ENCODE measurements at places on chromosomes 3 and 15. TPM values are rescaled to one million over a fixed set of nuclear protein-coding genes. Genes with fewer than 3 reads are reported as not detected.

- no peak for DNase-seq
These were observed 278.7 kb upstream of the SATB1 start for GRCh38 chr3:18703798-18704197.

DNA sequence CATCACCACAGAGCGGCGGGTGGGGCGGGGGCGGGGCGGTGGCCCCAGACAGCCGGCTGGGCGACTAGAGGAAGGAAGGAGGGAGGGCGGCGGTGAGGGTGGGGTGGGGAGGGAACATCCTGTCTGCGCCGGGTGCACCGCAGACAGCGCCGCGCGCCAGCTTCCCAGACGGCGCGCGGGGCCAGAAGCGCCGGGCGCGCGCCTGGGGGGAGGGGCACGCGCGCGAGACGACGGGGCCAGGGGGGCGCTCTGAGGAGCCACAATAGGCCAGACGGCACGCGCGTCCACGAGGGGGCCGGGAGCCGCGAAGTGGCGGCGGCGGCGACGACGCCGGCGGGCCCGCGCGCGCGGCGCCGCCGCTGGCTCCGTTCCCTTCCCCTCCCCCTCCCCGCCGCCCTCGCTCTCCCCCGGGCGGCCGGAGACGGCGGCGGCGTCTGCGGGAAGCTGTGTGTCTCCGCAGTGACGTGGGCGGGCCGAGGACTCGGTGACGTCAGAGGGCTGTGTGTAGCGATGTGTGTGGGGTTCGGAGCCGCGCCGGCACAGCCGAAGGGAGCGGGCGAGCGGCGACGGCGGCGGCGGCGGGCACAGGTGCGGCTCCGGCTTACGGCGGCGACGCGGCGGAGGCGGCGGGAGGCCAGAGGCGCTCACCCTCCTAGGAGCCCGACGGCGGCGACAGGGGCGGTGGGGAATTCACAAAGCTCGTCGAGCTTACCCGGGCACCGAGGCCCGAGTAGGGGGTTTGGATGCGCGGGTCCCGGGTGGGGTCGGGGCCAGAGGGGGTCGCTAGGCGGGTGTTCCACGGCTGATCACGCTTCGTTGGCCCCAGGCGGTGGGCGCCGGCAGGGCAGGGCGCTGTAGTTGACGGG lies at the start of gene SKIL:
Gene SKIL, plus strand, starts transcription at position 540 of the 866 bp plus-strand sequence. CDS start 2,617 bp downstream, outside the sequence.
- peak; percentile 95 for DNase-seq

DNA sequence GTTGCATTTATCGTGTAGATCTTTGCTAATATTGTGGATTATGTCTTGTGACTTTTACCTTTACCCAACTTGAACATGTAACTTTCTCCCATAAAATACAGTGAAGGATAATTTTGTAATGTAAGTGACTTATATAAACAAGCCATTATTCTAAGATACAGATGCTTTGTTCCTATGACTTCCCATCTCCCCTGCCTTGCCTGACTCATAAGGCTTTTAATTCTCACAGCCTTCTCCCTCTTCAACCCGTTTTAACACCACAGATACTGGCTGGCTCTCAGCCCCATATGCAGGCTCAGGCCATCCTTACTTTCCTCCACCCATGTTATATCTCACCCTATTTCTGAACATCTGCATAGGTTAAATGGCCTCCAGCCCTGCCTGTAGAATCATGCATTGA lies 4.1 kb downstream of the CCNDBP1 start:
- DNase-seq, result no peak

C3orf22 gene
- total RNA-seq, result not detected

INTS14 gene
- 34.6 TPM for total RNA-seq

GRCh38 chr3:129013491-129013891 lies 12.4 kb downstream of the EFCC1 start:
- DNase-seq, result no peak

DNA sequence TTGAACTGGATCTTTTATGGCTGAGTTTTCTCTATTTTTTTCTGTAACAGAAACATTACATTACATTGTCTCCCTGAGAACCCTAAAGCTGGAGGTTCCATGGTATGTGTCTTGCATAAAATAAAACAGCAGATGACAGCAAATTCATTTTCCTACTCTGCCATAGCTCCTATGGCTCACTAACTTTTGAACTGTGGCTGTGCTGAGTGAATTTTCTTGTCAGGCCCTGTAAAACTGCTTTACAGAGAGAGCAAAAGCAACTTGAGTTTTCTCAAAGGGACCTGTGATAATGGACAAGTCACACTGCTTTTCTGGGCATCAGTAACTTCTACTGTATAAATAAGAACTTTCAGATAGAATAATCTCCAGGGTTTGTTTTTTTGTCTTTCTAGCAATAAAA lies 129.9 kb upstream of the TSC22D2 start:
- no peak for DNase-seq

TMCC1 gene
- 29.8 TPM for total RNA-seq

- no peak for DNase-seq
These were observed 5.6 kb downstream of the LINGO1 start for GRCh38 chr15:77627067-77627466.

DNA sequence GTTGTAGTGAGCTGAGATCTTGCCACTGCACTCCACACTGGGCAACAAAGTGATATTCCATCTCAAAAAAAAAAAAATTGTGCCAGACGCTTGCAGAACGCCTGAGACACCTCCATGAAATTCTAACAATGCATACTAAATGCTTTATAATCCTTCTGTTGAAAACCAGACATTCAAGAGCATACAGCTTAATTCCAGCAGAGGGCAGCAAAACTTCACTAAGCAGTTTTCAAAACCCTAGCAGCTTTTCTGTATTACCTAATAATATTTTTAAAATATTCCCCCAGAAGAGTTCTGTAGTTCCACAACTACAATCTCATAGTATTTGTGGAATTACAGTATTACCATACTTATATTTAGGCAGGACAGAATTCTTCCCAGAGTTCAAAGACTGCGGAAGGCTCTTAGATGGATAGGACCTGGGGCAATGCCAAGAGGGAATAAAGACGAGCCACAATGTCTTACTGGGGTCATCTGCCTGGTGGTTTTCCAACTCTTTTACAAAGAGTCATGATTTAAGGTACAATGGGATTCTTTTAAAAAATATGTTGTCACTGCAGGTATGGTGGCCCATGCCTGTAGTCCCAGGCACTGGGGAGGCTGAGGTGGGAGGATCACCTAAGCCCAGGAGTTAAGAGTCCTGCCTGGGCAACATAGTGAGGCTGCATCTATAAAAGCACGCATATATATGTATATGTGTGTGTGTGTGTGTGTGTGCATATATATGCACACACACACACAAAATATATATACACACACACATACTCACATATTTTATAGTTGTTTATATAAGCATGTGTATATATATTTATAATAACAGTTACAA lies 19.6 kb upstream of the TASOR start:
- no peak for DNase-seq

Measured in breast epithelium (tissue), 4 donors.